ENCODE measurements at places on chromosomes 1 and 21.

DNA sequence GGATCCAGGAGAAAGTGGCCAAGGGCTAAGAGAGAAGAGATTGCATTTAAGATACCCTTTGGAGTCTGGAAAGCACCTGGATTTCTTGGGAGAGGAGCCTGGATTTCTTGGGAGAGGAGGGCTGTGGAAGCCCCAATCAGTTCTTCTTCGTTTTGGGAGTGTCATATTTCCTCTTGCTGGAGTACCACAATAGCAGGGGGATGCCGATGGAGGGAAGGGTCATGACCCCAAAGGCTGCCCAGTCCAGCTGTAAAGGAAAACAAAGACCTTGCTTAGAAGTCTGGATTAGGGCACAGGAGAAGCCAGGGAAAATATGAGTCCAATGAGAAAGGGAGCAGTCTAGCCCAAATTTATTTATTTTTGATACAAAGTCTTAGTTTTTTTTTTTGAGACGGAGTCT lies 11.3 kb downstream of the SSR2 start:
- DNase-seq: no peak

- DNase-seq: no peak
Measured at GRCh38 chr21:44492567-44493385, 37.5 kb downstream of the LRRC3 start.

- peak; percentile 64 for DNase-seq
Measured at GRCh38 chr1:198169672-198170071, 12.9 kb downstream of the NEK7 start.

- DNase-seq: no peak
Measured at GRCh38 chr1:3604468-3604974, 6.8 kb downstream of the MEGF6 start.

- no peak for DNase-seq
Measured at GRCh38 chr1:167899253-167899681, 14.7 kb downstream of the ADCY10 start.

DNA sequence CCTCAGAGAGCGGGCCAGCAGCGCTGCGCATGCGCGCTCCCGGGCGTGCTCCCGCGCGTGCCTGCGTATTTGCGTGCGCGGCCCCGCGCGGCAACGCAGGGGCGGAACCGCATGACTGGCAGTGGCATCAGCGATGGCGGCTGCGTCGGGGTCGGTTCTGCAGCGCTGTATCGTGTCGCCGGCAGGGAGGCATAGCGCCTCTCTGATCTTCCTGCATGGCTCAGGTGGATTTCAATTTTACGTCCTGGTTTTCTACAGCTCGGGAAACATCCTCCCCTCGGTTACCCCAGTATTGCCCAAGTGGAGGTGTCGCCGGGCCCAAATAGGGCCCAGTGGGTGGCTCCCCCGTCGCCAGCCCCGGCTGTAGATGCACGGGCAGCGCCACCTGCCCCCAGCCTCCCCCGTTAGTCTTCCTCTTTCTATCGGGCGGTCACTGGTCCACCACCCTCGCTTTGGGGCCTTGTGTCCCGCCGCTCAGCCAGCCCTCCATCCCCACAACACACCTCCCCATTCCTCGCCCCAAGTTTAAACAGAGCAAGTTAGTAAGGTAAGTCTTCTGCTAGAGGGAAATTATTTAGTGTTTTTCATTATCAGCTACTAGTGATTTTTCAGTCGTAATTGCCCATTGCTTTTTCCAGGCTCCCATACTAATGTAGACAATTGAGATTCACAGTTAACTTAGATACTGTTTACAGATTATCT lies at the start of gene LYPLAL1:
Gene LYPLAL1, plus strand, starts transcription at position 121 of the 702 bp plus-strand sequence. Its CDS starts 13 bp downstream, at position 134.
- peak; percentile 93 for DNase-seq

- no peak for DNase-seq
Measured at GRCh38 chr1:164586591-164586990, 27.6 kb downstream of the PBX1 start.

DNA sequence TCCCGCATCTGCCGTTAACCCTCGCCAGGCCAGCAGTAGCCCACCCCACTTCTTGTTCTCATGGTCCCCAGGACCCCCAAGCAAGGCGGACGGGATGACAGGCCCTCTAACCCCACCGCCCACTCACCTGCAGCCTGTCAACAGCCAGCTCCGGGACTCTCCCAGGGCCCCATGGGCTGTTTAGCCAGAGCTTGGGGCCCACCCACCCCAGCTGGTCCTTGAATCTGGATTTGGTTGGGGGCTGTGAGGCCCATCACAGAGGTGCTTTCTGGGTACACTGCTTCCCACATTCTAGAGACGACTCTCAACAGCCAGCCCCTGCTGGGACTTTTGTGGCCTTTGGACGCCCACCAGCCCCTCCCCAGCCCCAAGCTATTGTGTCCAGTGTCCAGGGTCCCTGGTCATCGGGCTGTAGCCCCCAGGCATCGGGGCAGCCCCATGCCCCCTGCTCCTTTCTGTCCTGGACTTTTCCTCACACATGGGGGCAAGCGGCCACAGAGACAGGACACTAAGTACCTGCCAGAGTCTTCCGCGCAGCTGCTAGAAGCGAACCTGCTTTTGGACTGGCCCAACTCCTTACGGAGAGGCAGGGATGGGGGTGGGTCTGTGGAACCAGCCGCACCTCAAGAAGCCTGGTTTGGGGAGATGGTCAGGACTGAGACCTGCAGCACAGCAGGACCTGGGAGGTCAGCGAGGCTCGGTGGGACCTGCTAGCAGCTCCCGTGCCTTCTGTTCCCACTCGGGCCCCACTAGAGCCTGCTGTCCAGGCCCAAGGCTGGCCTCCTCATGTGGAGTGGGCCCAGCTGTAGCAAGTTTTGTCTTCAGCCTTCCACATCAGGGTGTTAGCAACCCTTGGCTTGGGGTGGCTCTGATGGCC lies 208.1 kb upstream of the VAMP3 start:
- no peak for DNase-seq

GRCh38 chr21:44706706-44707581 lies 4.4 kb downstream of the TSPEAR start:
- DNase-seq: no peak

DNA sequence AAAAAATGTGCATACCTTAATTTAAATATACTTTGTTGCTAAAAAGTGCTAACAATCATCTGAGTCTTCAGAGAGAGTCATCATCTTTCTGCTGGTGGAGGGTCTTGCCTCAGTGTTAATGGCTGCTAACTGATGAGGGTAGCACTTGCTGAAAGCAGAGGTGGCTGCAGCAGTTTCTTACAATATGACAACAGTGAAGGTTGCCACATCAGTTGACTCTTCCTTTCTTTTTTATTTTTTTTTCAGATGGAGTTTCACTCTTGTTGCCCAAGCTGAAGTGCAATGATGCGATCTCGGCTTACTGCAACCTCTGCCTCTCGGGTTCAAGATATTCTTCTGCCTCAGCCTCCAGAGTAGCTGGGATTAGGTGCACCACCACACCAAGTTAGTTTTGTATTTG lies 2.6 kb upstream of the CFAP45 start:
- DNase-seq: no peak

GRCh38 chr1:65493802-65494201 lies 73.3 kb downstream of the LEPR start:
- DNase-seq: peak; percentile 17

DNA sequence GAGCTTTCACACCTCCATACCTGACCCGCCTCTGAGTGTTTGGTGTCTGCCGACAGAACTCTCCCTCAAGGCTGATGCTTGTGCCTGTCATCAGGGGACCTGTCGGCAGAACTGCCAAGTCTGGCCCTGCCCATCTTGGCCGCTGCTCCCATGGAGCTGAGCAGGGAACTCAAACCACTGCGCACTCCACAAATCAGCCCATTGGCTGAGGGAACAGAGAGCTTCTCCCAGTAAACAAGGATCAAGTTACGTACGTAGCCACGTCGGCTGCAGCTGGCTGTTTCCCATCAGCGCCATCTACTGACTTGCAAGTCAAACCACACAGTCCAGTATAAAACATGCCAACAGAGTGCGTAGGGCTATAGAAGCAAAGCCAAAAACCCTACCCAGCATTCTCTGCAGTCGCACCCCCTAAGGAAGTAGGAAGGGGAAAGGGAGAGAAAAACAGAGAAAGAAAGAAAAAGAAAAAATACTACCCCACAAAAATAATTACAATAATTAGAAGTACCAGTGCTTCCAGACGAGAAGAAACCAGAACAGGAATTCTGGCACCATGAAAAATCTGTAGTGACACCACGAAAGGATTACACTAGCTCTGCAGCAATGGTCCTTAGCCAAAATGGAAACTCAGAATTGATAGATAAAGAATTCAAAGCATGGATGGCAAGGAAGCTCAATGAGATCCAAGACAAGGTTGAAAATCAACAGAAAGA lies 13.1 kb downstream of the KRTAP13-1 start:
- peak; percentile 6 for DNase-seq

DNA sequence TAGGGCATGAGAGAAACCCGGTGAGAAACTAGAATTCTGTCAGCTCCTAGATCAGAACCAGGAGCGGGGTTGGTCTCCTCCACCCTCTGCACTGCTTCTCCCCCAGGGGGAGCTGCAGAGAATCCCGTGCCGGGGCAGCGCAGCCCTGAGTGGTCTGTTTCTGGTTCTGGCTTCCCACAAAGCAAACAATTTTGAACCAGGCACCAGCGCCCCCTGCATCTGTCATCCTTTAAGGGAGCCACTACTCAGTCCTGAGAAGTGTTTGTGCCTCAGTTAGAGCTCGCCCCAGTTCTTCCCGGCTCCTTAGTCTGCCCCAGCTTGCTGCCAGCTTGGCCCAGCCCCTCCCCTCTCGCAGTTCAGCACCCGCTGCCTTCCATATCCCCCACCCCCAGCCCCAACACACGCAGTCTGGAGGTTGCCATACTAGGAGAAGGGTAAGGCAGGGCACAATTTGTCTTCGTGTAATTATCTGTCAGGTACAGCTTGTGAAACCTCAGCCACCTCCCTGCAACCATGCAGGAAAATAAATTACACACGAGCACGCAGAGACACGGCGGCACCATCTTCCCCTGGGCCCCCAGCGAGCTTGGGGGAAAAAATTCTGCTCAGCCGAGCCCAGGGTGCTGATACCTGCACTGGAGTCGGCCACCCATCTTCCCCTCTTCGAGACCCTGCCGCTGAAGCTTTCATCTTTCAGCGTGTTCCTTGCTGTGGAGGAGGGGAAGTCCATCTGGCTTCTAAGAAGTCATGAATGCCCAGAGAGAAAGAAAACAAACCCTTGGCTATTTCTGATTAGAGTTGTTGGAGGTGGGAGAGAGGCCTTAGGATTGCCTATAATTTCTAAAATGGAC lies 62.6 kb upstream of the CD1D start:
- DNase-seq: peak; percentile 63

DNA sequence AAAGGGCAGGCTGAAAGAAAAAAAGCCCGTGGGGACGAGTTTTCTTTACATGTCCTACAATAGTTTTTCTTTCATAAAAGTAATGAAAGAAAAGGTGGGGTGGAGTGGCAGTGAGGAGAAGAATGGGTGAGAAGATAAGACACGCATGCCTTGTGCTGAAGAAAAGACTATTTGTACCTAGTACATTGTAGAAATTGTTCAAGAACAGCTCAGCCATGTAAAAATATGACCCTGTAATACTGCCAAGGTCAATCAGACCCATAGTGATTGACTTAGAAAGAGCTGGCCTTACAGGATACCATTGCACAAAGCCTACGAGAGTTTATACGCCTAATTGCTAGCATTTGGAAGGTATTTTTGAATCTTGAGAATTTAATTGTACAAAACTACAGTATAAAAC lies 126.0 kb upstream of the NRIP1 start:
- no peak for DNase-seq

- no peak for DNase-seq
Measured at GRCh38 chr1:84795966-84796600, 96.9 kb downstream of the LPAR3 start.

DNA sequence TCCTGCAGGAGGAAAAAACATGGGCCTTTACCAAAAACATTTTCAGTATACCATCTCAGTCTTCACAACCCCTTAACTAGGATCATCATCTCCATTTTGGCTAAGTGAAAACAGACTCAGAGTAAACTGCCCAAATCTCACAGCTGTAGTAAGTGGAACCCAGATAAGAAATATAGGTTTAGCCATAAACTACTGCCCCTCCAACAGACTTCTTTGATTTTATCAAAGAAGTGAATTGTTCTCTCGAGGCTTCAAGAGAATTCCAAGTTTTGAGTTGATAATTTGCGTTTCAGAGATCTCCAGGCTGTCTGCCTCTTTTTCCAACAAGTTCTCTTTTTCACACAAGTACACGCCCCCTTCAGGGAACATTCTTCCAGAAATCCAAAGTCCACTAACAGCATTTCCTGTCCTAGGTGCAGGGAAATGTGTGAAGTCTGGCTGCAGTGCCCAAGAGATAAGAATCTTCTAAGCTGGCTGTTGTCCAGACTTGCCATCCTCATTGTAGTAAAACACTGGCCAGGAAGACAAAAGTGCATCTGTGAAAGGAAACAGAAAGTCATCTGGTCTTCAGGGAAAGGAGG lies 30.8 kb downstream of the RNF19B start:
- peak; percentile 47 for DNase-seq

GRCh38 chr1:175679981-175680652 lies 63.3 kb downstream of the TNR start:
- DNase-seq: no peak

GRCh38 chr1:40423264-40423642 lies 27.0 kb upstream of the ZFP69B start:
- DNase-seq: no peak

Measured in umbilical cord (tissue), 2 donors.